ENCODE measurements at places on chromosomes 6 and 20.
A peak's percentile ranks its signal among the peaks of the same experiment; 100 is the strongest.

DNA sequence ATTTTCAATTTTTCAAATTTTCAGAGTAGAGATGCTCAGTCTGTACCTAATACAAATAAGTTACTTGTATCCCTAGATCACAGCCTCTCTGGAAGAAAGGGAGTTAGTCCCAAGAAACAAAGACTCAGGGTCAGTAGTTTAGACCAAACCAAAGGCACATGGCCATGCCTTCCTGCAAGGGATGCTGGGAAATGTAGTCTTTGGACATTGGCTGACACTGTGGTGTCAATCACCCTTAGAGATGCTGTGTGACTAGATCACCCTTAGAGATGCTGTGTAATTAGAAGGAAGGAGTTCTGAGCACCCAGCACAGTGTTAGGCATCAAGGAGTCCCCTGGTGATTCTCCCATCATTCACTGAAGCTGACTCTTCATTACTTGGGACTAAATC lies 202.1 kb downstream of the NFATC2 start:
- no peak for DNase-seq

- no peak for DNase-seq
These were observed 4.9 kb downstream of the ELMO2 start for GRCh38 chr20:46401478-46401860.

- no peak for DNase-seq
These were observed 5.1 kb upstream of the SLC2A12 start for GRCh38 chr6:134057478-134057877.

GRCh38 chr6:122734529-122735395 lies 44.8 kb upstream of the FABP7 start:
- DNase-seq, result no peak

- no peak for DNase-seq
These were observed 42.7 kb downstream of the SASH1 start for GRCh38 chr6:148385379-148385778.

- DNase-seq, result no peak
These were observed 10.0 kb downstream of the TRAM2 start for GRCh38 chr6:52566853-52567279.

DNA sequence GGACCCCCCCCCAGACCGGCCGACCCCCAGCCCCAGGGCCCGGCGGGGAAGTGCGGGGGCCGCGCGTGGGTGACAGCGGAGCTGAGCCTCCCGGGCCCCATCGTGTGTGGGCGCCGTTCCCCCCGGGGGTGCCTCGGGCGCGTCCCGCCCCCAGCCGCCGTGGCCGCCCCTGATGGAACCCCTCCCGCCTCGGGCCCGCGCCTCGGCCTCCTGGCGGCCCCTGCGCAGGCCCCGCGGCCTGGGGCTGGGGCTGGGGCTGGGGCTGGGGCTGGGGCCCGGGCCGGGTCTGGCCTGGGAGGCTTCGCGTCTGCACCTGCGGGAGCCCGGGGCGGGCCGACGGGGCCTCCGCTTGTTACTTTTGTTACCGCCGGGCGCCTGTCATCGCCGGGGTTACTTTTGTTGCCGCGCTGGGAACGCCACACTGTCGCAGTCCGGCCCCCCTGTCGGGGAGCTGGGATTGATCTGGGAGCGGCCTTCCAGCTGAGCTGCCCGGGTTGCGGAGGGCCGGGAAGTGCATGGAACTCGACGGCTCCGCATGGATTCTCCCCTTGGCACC lies 598 bp downstream of the OGFR start:
- peak; percentile 40 for DNase-seq

DNA sequence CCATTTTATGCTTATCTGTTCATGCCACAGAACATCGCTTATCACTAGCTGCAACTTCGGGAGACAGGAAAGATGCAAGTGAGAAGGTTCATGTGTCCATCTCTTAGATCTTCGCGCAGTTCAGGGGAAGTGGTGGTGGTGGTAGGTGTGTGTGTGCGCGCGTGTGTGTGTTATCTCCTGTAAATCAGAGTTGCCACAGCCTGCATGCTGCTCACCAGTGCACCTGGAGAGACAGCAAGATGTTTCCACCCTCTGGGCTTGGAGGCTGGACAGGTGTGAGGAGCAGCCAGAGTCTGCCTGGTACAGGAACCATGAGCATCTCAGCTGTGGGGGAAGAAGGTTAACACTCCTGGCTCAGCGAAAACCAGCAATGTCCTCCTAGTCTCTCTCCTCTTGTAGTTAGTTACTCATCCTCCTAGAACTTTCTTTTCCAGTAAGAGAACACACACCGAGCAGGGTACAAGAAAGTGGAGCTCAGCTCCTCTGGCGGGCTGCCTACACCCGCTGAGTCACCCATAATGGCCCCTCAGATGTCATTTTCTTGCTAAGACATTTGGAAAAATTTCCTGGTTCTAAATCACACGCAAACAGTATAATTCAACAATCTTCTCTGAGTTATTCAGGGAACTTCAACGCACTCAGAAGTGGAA lies 5.1 kb upstream of the TUBB1 start:
- no peak for DNase-seq

GRCh38 chr6:156807028-156807427 lies 29.9 kb downstream of the ARID1B start:
- DNase-seq, result no peak

- DNase-seq, result no peak
These were observed 77.4 kb downstream of the ARID1B start for GRCh38 chr6:156854466-156855161.

GRCh38 chr20:19568128-19568527 lies 189.9 kb upstream of the RIN2 start:
- DNase-seq, result no peak

DNA sequence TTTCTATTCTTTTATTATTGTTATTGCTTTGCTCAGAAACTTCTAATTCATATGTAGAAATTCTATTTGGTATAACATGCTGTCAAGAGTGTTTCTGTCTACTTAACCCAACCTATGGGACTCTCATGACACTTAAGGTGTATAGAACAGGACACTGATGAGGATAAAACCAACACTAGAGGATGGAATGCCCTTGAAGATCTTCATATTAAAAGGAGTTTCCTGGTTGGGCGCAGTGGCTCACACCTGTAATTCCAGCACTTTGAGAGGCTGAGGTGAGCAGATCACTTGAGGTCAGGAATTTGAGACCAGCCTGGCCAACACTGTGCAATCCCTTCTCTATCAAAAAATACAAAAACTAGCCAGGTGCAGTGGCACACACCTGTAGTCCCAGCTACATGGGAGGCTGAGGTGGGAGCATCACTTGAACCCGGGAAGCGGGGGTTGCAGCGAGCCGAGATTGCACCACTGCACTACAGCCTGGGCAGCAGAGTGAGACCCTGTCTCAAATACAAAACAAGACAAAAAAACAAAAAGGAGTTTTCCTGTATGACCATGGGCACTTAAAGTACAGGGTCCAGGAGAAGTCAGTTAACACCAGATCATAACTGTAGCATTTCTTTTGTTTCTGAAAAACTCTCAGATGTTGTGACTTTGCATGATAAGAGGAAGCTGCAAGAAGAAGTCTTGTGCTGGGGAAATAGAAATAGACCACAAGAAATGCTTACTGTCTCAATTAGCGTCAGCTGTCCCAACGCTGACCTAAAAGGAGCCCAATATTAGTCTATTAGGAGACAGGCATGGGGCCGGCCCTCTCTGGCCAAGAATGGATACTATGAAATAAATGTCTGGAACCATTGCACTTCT lies 38.9 kb upstream of the CD2AP start:
- no peak for DNase-seq

DNA sequence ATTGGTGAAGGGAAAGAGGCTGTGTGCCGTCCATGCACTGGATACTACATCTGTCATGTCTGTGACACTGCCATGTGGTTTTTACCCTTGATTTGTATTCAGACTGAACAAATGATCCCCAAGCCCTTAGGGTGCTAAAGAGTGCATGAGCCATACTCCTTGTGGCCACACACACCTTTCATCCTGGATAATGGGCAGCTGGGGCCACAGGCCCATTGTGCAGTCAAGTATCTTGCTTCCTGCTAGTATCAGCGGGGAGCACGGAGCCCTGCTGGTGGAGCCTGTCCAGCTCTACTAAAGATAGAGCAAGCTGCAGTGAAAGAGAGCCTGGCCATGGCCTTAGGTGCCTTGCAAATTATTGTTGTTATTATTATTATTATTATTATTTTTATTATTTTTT lies 75.1 kb downstream of the SLX4IP start:
- DNase-seq, result no peak

- DNase-seq, result no peak
These were observed 192.7 kb upstream of the PMEPA1 start for GRCh38 chr20:57902473-57902872.

- DNase-seq, result no peak
These were observed 134.5 kb downstream of the CDH26 start for GRCh38 chr20:60092729-60093128.

- DNase-seq, result no peak
These were observed 26.9 kb downstream of the RRAGD start for GRCh38 chr6:89385156-89385667.

- no peak for DNase-seq
These were observed 1223.0 kb upstream of the ADGRB3 start for GRCh38 chr6:67412035-67412434.

GRCh38 chr6:132972971-132973370 lies 158.6 kb downstream of the RPS12 start:
- no peak for DNase-seq

DNA sequence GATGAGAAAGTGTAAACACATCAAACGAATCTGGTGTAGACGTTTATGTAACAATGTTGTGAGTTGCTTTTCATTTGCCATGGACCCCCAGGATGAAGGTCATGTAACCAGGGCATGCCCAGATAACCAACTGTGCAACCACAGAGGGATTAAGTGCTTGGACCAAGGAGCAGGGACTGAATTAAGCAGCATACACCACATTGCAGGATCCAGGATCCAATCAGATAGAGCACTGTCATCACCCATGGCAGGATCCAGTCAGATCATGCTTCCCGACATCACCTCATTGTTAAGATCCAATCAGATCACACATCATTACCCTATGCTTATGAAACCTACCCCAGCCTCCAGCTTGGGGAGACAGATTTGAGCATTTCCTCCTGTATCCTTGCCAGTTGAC lies 74.3 kb upstream of the RCAN2 start:
- DNase-seq, result no peak

DNA sequence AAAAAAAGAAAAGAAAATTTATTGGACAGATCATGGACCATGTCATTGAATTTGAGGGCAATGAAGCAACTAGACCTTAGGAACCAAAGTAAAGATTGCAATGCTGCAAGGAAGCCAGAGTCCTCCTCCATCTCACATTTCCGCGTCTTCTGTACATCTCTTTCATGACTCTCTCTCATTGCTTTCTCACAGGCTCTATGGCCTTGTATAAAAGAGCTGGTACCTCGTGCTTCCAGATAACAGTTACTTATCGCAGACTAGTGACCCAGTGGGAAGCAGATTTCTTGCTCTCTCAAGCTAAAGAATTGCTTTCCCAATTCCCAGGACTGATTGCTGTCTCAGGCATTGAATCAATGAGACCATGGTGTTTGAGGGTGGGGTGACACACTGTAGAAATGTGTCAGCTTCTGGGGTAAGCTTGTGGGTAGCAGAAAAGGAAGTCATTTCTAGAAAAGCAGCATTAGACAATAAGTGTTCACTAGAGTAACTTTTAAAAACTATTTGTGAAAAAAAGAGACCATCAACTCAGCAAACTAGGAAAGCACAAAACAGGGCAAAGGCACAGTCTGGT lies 635.3 kb downstream of the UTRN start:
- DNase-seq, result no peak

GRCh38 chr6:80959034-80959433 lies 793.4 kb downstream of the TENT5A start:
- DNase-seq, result no peak

DNA sequence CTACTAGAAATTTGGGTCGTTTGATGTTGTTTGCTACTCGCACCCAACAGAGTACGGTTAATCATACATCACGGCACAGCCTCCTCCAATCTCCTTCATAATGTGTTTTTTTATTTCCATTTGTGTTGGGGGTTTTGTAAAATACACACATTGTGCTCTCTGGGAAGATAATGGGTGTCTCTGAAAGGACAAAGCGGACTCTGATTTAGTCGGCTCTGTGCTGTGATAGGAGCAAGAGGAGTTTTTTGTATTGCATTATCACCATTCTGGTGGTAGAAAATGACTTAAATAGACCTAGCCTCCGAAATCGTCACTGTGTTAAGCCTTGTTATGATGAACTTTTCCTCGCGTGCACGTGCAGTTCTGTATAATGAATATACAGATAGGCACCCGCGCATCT lies 196.3 kb downstream of the CDH4 start:
- no peak for DNase-seq

- no peak for DNase-seq
These were observed 15.0 kb downstream of the SCAND1 start for GRCh38 chr20:35939264-35939663.

- no peak for DNase-seq
These were observed 6.4 kb upstream of the TXNDC5 start for GRCh38 chr6:7916959-7917358.

DNA sequence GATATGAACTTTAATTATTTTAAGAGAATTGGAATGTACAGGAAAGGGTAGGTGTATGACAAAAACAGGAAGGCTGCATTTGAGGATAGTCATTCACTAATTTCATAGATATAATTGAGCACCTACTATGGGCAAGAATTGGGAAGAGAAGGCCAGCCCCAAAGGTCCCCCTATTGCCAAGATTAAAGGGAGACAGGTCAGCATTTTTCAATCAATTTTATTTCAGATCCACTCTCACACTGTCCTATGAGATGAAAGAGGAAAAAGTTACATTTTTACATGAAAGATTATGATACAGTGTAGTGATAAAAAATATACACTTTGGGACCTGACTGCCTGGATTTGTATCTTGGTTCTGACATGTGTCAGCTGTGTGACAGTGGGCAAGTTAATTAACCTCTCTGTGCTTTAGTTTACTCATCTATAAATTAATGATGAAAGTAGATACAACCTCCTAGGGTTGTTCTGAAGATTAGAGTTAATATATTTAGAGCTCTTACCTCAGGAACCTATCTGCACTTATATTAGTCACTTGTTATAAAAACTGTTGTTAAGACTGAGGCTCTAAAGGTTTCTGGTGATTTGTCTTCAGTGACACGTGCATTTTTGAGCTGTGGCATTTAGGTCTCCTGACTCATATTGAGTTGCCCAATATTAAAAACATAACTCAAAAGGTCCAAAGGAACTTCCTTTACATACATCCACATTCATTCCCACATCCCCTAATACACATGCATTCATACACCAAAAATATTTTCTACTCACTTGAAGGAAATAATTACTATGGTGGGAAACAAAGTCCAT lies 45.7 kb downstream of the SCGN start:
- no peak for DNase-seq

DNA sequence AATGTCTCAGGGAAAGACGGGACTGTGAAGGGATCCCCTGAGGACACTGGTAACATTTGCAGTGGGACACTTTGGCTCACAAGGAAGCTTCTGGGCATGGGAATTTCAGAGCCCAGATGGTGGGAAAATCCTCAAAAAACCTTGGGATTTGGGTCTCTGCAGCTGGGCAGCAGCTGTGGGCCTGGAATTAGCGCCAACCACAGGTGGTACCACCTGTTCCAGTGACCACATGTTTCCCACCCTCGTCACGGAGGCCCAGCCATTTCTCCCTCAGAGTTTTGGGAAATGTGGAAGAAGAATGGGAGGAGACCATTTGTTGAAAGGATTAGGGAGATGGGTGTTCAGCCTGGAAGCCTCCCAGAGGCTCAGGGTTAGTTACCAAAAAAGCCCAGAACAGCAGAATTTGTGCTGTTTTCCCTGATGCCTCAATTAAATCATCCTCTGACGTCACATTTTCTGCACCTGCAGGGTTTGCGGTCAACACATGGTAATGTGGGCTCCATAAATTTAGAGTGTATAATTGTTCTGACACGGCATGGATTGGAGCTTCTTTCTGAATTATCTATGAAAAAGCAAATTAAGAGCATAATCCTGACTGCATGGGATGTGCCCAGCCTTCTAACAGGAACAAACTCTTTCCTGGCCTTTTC lies 34.4 kb downstream of the EDN3 start:
- no peak for DNase-seq

- DNase-seq, result no peak
These were observed 124.1 kb downstream of the PREX1 start for GRCh38 chr20:48703511-48704219.
